ENCODE measurements at places on chromosomes 3 and 15.

DNA sequence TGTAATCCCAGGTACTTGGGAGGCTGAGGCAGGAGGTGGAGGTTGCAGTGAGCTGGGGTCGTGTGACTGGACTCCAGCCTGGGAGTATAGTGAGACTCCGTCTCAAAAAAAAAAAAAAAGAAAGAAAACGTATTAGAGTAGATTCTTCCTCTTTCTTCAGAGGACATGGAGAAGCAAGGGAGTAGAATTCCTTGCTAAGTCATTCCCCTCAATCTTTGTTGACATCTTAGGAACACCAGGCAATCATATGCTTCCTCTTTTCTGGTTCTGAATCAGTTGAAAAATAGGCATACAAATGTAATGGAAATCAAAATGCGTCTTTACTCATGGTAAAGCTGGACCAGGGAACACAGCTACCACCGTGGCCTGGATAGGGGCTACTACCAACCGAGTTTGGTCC, 38.3 kb upstream of the ATOSA start:
- no peak for DNase-seq

GRCh38 chr3:186220365-186220764, 111.5 kb upstream of the ETV5 start:
- no peak for DNase-seq

DNA sequence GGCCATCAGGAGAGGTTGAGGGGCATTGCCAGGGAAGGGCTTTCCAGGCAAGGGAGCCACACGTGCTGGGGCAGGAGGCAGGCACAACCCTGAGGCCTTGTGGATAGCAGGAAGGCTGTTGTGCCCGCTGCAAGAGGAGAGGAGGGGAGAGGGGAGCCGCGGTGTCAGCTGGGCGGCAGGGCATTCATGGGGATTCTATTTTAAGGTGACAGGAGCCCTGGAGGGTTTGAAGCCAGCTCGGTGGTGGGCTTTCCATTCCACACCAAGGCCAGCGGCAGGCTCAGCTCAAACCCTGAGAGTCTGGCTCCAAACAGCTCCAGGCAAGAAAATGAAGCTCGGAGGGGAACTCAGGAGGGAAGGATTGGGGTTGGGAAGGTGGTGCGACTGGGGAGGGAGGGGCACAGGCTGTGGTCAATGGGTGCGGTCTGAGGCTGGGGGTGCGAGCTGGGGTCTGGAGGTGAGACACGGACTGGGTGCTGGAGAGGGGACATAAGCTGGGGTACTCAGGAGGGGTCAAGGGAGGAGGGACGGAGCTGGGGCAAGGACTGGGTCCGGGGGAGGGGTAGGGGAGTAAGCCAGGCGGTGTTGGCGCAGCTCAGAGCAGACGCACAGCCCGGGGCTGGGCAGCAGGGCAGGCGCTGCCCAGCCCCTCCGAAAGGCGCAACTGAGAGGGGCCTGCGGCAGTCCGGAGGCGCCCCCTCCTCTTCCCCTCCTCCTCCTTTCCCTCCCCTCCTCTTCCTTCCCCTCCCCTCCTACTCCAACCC, 43.4 kb downstream of the TPRA1 start:
- DNase-seq: no peak

DNA sequence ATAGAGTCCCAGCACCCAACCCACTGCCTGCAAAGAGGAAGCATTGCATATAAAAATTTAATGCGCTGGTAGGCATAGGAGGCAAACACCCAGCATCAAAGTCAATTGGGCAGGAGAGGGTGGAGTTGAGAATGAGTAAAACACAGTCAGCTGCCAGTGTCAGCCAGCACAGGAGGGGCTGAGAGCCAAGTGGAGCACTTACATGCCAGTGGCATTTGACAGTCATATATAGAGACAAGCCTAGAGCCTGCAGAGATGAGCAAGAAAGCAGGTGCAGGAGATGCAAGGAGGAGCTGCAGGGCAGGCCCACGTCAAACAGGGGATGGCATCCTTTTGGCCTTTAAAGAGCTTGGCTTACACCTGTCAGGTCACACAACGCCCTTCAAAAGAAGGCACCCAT, 27.6 kb upstream of the ZFAND6 start:
- DNase-seq: no peak

- no peak for DNase-seq
Observed at GRCh38 chr3:155991212-155991611, 120.8 kb downstream of the GMPS start.

DNA sequence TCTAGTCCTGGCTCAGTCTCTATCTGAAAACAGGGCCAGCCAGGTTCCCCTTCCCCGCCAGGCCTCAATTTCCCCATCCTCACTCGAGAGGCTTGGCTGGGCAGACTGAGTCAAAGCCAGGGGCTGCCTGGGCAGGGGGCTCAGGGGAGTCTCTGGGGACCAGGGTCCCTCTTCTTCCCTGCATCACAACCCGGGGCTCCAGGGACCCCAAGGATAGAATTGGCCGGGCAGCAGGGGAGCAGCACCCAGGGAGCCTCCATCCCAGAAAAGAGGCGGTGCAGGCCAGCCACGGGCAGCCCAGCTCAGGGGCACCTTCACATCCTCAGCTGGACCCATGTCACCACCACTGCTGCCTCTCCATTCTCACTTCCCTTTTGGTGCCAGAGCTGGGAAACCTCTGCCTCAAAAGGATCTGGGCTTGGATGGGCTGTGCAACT, 13.3 kb upstream of the PLXND1 start:
- DNase-seq: no peak

GRCh38 chr15:78389322-78389721, 48.7 kb upstream of the IREB2 start:
- no peak for DNase-seq

Measured in amygdala (tissue), 56 donors.